ENCODE measurements at places on chromosomes 2 and 18.

DNA sequence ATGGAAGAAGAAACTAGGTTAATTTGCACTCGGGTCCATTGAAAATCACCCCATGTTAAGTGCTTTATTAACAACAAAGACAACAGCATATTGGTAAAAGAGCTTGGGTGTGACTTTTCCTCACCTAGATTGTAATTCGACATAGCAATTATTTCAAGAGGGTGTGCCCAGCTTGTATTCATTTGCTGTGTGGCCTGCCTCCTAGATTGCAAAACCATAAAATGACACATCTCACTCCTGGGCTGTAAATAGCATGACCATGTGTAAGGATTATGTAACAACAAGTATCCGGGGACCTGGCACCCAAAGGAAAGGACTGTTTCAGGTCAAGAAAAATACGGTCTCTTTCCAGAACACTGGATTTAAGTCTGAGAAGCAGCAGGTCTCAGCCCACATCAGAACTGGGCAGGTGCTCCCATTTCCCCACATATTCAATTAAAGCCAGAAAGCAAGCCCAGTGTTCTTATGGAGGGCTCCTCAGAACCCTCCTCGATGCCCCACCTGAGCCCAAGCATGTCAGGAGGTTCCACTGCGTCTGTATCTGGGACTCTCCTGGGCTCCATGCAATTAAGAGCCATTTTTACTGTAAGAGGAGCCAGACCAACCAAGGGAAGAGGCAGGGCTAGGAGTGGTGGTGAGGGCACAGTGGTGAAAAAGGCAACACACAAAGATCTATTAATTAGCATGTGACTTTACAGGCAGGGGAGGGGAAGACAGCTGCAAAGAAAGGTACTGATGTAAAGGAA is 39.2 kb downstream of the MREG start:
- DNase-seq, result no peak

GRCh38 chr2:120720231-120720630 is 15.4 kb upstream of the GLI2 start:
- no peak for DNase-seq

DNA sequence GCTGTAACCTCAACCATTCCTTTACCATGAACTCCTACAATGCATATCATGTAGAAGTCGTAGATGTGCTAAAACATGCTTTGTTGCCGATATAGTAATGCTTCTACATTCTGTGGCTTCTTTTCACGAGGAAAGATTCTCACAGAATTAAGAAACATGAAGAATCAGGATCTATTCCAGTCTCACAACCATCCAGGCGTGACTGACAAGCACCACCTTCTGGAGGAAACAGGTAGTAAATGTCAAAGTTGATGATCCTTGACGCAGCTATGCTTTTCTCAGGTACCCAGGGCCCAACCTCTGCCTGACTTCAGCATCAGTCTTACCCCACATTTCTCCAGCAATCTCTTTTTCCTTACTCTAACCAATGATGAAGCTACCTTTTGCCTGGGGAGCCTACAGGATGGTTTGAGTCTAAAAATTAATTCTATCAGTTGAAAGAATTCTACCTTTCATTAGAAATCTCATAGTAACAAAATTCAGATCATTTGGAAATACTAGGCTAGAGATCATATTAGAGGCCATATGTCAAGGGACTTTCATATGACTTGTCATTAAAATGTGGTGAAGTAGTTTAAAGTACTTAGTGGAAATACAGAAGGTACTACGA is 123.3 kb upstream of the RND3 start:
- peak; percentile 50 for DNase-seq

DNA sequence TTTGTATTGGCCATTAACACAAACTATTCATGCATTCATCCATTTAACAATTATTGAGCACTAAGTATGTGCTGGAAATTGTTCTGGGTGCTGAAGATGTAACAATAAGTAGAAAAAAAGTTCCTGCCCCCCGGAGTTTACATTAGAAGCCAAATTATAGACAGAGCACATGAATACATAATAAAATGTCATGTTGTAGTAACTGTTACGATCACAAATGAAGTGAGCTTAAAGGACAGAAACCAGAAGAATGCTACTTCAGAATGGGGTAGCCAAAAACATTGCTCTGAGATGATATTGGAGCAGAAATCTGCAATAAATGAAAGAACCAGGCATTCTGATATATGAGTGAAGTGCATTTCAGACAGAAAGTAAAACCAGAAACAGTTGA is 256.0 kb upstream of the SETBP1 start:
- no peak for DNase-seq

GRCh38 chr2:146414456-146414855 is 1430.4 kb upstream of the ACVR2A start:
- no peak for DNase-seq

GRCh38 chr2:226329180-226329579 is 470.4 kb downstream of the IRS1 start:
- DNase-seq, result no peak

- no peak for DNase-seq
Measured at GRCh38 chr2:239253264-239253663, 147.6 kb downstream of the HDAC4 start.

DNA sequence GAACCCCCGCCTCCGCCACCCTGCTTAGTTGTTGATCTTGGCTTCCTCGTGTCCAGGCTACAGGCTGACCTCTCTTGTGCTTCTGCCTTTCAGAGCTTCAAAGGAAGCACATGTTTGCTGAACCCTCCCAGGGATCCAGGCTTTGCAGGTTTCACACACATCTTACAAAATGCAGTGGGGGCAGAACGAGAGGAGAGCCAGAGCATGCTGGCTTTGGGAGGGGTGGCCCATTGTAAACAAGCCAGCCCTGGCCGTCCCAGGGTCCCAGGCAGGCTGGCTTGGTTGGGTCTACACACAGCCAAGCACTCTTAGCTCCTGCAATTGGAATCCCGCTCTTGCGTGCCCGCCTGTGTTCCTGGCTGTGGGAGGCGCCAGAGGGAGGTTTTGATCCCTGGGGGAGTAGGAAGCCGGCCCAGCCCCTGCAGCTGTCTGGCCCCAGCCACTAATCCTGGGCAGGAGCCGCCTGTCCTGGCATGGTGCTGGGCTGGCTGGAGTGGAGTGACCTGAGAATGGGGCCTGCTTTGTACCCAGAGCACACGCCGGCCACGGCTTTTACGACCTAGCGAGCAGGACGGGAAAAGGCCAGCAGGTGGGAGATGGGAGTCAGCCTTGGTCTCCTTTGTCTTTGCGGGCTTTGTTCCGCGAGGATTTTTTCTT is 53.9 kb downstream of the SH3BP4 start:
- peak; percentile 52 for DNase-seq

DNA sequence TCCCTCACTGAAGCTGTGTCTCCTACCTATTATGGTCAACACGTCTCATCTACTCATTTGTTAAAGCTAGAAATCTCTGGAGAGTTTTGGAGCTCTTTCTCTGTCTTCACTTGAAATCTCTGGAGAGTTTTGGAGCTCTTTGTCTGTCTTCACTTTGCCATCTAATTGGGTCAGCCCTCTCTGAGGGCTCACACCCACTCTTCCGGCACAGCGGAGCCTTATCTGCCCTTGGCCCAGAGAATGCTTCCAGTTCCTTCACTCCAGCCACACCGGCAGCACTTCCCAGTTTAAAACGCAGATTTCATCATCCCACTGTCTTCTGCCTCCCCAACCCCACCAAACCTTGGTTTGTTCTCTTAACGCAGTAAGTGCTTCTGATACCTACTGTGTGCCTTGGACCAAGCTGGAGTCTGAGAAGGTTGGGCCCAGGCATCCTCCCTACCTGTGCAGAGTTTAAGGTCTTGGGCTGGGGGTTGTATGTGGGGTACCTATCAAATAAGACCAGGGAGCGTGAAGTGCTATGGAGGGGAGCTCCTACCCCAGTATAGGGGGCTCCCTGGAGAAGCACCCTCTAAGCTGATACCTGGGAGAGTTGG is 5.0 kb downstream of the HPCAL1 start:
- DNase-seq, result no peak

- peak; percentile 22 for DNase-seq
Measured at GRCh38 chr2:169693360-169693759, 845 bp downstream of the CFAP210 start.

- DNase-seq, result no peak
Measured at GRCh38 chr2:165693838-165694237, 100.2 kb downstream of the GALNT3 start.

DNA sequence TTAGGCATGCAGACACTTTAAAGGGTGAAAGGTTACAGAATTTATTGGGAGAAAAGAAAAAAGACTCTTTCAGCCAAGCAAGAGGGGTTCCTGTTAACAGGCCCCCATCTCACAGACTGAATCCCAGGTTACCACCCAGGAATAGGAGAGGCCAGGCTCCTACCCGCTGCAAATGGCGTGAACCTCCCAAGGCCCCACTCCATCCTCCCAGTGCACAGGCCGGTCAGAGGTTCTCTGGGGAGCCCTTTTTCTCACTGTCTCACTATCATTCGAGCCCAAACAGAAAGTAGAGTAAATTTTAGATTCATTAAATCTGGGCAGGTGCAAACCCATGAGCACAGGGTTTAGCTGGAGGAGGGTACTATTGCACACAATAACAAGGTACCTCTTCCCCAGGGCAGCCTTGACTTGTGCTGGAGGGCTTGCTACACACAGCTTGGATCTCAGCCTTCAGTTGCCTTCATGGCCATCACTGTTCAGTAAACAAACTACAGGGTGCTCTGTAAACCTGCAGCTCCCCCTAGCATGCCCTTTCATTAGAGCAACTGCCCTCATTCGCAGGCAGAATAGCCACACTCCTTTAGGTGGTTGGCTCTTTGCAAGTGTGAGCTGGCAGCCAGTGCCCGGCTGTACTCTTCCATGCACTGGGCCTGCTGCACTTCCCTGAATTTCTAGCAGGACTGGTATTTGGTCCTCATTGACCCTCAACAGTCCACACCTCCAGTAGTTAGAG is 7.3 kb upstream of the PLEK start:
- peak; percentile 76 for DNase-seq

GRCh38 chr2:130915149-130915548 is 78.4 kb downstream of the ARHGEF4 start:
- no peak for DNase-seq

GRCh38 chr18:80200932-80201672 is 46.2 kb downstream of the PARD6G start:
- no peak for DNase-seq

- DNase-seq, result no peak
Measured at GRCh38 chr18:23969664-23970063, 44.9 kb upstream of the TTC39C start.

- no peak for DNase-seq
Measured at GRCh38 chr2:139194546-139194945, 414.4 kb upstream of the NXPH2 start.

DNA sequence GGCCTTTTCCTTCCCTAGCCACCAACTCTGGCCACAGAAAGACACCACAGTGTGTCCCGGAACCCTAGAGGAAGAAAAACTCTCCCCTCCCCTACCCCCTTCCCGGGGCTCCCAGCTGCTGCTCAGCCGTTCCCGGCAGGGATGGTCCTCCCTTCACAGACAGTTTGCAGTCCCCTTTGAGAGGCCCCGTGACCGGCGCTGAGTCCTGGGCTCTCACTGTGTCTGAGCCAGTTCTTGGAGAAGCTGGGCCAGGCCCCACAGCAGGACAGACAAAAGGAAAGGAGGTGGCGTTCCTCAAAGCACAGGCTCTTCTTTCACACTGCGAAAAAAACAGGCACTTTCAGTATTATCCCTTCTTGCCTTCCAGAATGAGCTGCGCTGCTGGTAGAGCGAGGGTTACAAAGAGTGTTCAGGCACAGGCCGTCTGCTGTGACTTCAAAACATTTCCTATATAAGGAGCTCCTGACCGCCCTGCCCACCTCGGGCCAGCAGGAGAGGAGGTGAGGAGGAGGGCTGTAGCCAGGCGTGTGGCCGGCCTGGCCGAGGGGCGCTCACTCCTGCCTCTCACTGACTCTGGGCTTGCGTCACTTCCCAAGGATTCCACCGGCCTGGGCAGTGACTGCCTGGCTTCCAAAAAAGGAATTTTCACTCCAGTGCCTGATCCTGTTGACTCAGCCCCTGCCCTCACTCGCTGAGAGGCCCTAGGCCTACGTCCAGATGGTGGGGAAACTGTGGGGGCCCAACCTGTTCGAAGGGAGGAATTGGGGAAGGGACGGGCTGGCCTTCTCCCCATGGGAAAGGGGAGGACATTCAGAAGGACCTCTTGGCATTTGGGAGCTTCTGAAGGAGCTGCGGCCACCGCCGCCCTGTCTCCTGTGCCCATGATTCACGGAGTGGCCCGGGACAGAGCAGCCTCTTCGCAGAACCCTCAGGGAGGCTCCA is 24.9 kb downstream of the CIDEA start:
- peak; percentile 58 for DNase-seq

DNA sequence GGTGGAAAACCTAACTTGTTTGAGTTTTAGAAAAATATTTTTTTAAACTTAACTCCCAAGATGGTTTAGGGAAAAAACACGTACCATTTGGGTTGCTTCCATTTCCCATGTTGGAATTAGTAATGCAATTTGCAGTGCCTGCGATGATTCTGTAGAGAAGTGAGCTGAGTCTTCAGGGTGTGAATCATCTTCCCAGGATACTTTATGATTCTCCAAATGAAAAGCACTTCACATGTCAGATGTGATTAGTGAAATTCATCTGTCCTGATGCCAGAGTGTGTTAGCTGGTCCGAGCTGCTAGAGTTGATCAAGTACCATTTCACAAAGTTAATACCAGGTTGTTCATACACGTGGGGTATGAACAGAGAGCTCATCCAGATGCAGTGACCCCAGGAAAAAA is 59.1 kb downstream of the ACOXL start:
- DNase-seq, result no peak

- no peak for DNase-seq
Measured at GRCh38 chr2:105546628-105546974, 147.8 kb upstream of the FHL2 start.

DNA sequence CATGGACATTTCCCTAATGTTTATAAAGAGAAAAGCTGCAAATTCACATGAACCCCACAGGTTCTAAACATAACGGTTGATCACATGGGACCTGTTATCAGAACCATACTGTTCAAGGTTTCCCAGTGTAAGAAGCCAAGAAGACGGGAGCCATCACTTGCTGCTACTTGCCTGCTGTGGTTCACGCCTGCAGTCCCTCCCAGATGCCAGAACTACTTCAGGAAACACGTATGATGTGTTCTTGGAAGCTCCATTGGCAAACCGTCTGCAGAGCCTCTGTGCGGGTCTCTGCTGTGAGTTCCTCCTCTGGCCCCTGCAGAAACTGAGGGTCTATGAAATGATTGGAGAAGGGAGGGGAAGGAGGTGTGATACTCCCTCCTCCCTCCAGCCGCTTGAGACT is 75.2 kb downstream of the CABLES1 start:
- no peak for DNase-seq

Data from SK-N-DZ (cell line).